ENCODE measurements at places on chromosomes 12 and 14. TPM values are rescaled to one million over a fixed set of nuclear protein-coding genes. Genes with fewer than 3 reads are reported as not detected.
A peak's percentile ranks its signal among the peaks of the same experiment; 100 is the strongest.

The SLCO1B1 gene
- total RNA-seq = 0.36 TPM

The SCNN1A gene
- total RNA-seq = 221 TPM

The ADAMTS20 gene
- not detected for total RNA-seq

The CLECL1 gene
- total RNA-seq = not detected

The C12orf54 gene
- not detected for total RNA-seq

The FAM222A gene
- 4.8 TPM for total RNA-seq

The IL22 gene
- not detected for total RNA-seq

The PDZRN4 gene
- not detected for total RNA-seq

The CABP1 gene
- total RNA-seq = 7.0 TPM

The INHBC gene
- total RNA-seq = not detected

The CLEC2A gene
- total RNA-seq = not detected

The TMPO gene
- total RNA-seq = 176 TPM

The PZP gene
- total RNA-seq = not detected

The CMKLR1 gene
- not detected for total RNA-seq

The SPRING1 gene
- total RNA-seq = 40.7 TPM

GRCh38 chr12:117889098-117889497, 79.7 kb downstream of the KSR2 start:
- DNase-seq = no peak

DNA sequence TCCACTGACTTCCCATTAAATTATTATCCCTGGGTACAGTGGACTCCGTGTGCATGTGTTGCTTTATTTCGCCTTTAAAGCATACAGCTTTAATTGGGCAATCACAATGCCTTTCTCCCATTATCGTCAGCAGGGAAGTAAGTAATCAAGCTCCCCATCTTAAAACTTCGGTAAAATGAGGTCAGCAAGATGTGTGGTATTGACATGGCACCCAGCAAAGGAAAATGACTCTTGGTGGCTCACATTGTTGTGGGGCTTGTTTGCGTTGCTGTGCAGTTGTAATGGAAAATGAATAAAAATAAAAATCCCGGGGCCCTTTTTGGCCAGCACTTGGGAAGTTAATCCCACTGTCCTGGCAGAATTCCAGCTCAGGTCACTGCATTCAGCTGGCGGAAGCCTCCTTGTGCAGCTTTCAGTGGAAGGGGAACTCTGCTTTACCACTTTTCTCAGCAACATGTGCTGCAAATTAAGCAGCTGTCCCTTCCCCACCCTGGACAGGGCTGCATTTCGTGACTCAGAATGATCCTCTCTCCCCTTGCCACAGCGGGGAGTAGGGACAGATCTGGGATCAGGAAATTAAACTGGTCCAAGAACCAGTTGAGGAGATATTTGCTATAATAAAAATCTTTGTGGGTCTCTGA, 13.9 kb upstream of the ATP2A2 start:
- DNase-seq = peak; percentile 49

DNA sequence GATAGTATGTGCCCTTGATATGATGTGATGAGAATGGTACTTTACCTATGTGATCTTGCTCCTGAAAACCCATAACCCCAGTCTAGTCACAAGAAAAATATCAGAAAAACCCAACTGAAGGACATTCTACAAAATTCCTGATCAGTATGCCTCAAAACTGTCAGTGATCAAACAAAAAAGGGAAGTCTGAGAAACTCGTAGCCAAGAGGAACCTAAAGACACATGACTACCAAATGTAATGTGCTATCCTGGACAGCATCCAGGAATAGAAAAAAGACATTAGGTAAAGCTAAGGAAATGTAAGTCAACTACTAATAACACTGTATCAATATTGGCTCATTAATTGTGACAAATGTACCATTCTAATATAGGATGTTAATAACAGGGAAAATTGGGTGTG, 4.1 kb upstream of the WIF1 start:
- no peak for DNase-seq

GRCh38 chr12:66548338-66549049, 130.4 kb downstream of the GRIP1 start:
- no peak for DNase-seq

- peak; percentile 87 for DNase-seq
Observed at GRCh38 chr12:49741882-49742620, 694 bp downstream of the TMBIM6 start.

DNA sequence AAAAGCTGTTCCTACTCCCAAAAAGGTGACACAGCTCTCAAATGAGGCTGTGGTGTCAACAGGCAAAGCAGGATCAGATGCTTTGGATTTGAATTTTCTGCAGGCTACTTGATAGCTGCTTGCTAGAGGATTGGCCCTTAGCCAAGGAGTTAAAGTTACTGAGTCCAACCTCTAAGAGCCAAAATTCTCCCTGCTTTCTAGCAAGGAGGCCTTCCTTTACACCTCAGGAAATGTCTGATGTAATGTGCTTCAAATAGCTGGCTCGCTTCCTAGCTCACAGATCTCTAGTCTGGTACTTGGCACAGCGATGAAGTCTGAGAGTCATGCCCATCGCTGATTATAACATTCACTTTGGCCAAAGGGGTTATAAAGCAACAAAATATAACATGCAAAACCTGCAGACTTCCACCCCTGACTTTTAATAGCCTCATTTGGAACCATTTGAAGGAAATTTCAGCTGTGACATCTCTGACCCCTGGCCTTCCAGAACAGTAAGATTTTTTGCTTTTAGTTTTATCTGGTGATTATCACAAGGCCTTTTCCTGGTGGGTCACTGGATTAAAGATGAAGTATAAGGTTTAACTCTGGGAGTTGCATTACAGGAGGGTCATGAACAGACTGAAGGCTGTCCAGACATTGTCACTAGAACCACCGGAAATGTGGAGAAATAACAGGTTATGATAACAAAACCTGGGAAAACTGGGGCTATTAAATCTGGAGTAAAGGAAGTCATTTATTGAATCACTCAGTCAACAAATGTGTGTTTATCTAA, 189.7 kb downstream of the EPS8 start:
- peak; percentile 63 for DNase-seq

DNA sequence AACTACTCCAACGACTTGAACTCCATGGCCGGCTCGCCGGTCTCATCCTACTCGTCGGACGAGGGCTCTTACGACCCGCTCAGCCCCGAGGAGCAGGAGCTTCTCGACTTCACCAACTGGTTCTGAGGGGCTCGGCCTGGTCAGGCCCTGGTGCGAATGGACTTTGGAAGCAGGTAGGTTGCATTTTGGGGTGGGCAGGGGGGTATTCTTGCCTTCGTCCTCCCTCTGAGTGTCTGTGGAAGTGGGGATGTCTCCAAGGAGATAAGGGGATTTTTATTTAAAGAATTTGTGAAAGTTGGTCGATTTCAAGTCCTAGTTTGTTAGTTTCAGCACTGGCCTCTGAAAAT, 1.3 kb downstream of the ASCL1 start:
- no peak for DNase-seq

DNA sequence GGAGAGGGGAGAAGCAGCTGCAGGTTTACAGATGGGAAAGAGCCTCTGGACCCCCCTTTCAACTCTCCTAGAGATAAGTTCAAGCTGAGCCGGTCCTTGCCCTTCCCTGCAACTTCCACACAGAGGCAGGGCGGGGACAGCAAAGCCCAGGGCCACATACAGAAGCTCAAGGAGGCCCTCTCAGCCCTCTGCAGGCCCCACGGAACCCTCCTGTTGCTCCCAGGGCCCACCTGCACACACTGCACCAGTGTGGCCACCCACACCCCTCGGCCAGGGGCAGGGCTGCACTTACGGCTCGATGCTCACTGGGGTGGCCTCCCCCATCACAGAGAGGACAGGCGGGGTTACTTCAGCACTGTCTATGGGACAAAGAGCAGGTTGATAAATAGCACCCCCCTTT, 13.0 kb upstream of the PNMA1 start:
- DNase-seq = no peak

GRCh38 chr14:68363843-68364767, 428.8 kb downstream of the ZFP36L1 start:
- no peak for DNase-seq

GRCh38 chr14:41606532-41607303, at the start of gene LRFN5:
LRFN5 (plus strand) TSS chr14:41606876.
- no peak for DNase-seq

- no peak for DNase-seq
Observed at GRCh38 chr12:14322403-14322802, 43.1 kb upstream of the ATF7IP start.

- no peak for DNase-seq
Observed at GRCh38 chr12:113591480-113591974, 119.9 kb upstream of the LHX5 start.

- peak; percentile 55 for DNase-seq
Observed at GRCh38 chr12:53785161-53785560, 33.4 kb upstream of the CISTR start.

GRCh38 chr12:124695861-124696260, 128.4 kb upstream of the NCOR2 start:
- DNase-seq = peak; percentile 52

GRCh38 chr12:3461391-3461790, 29.6 kb upstream of the PRMT8 start:
- DNase-seq = no peak

- DNase-seq = no peak
Observed at GRCh38 chr12:68476794-68477193, 133.9 kb upstream of the RAP1B start.

DNA sequence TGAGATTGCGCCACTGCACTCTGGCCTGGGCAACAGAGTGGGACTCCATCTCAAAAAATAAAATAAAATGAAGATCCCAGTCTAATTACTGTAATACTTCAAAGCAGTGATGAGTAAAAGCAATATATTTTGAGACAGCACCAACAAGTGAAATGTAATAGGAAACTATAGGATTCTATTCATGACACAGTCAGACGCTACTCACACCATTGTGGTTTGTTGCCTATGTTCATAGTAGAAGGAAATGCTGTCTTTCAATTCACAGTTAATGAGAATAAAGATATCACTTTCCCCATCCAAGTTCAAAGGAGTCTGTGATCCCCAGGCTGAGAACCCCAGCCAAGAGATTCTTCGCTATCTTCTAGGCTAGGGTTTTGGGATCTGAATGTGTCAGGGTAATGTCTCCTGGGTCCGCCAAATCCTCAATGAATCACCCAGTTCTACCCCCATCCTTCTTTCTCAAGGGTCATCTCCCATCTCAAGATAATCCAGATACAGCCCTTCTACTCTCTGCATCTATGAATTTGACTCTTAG, 16.6 kb upstream of the DTX1 start:
- no peak for DNase-seq

DNA sequence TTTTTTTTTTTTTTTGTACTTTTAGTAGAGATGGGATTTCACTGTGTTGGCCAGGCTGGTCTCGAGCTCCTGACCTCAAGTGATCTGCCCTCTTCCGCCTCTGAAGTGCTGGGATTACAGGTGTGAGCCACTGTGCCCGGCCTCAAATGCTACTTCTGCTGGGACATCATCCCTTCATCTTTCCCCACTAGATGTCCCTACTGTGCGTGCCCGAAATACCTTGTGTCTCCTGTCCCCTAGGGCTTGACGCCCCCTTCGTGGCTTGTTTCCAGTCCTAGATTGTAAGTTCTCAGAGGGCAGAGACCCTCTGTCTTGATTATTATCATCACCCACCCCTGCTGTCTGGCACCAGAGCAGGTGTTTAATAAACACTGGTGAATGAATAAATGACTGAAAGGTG, 14.9 kb downstream of the CCDC63 start:
- DNase-seq = no peak

DNA sequence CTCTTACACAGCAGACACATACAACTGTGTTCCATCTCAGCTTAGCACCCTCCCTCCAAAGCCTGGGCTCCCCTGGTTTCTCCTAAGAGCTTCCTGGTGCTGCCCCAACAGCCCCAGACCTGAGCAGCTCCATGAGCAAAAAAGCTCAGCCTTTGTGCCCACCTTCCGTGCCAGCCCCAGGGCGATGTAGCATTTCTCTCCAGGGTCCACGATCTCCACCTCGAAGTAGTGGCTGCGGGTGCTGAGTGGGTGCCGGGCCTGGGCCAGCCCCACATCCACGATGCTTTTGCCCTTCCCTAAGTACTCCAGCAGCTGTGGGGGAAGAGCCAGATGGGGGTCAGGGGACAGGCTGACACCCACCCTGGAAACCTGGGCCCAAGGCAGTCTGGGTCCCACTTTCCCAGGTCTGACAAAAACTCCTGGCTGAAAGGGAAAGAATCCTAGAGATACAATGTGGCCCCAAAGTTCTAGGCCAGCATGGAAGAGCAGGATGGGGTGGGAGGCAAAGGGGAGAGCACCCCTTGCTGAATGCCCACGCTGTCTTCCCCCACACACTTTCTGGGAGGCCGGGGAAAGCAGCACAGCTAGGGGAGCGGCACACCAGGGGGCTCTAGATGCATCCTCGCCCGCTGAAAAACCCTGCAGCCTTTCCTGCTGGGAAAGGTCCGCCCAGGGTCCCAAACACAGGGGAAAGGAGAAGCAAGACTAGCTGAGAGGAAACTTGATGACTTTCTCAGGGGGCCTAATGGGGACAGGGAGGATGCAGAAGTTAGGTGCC, 11.0 kb downstream of the SPRYD3 start:
- no peak for DNase-seq

DNA sequence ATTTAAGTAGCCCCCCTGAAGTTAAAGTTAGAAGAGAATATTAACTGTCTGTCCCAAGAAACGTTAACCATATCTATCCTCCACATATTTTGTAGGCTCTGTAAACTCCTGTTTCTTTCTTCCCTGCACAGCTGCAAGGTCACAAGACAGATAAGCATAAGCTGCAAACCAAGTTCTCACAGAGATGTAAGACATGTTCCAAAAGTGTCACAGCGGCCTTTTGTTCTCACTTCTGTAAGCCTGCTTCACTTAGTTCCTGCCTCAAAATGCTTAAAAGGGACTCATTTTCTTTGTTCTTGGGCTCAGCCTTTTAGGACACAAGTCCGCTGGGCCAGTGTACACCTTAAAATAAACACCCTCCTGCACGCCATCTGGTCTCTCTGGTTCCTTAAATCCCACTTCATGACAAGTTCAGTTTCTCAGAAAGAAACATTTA, 3.2 kb downstream of the RNASE1 start:
- no peak for DNase-seq

DNA sequence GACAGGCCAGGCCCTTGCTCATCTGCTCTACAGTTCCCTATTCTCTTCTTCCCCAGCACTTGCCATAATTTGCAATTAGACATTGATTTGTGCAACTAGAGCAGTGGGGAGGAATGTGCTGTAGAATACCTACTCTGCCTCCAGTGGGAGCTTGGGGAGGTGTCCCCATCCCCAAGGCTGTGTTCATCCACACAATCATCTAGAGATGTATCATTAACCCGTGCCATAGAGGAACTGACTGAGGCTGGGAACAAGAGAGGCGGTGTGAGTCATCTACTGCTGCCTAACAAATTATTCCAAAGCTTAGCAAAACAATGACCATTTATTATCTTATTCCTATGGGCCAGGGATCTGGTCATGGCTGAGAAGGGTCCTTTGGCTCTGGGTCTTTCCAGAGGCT, 5.1 kb upstream of the OTUB2 start:
- DNase-seq = no peak

- no peak for DNase-seq
Observed at GRCh38 chr14:94656043-94656442, 43.9 kb downstream of the SERPINA3 start.

GRCh38 chr14:26008290-26008689, 589.5 kb downstream of the NOVA1 start:
- DNase-seq = peak; percentile 37

DNA sequence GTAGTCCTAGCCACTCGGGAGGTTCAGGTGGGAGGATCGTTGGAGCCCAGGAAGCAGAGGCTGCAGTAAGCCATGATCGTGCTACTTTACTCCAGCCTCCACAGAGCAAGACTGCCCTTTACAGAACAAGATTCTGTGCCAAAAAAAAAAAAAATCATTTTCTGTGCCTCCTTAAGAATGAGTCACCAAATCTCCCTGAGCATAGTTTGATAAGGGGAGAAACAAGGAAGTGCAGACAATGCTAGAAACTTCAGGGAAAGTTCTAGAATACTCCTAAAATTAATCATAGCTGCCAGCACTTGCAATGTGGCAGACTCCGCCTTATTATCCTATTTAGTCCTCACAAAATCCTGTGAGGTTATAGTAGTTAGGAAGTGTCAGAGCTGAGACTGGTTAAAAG, 74.5 kb downstream of the KCNK10 start:
- no peak for DNase-seq

Data from HT-29 (cell line).